ENCODE measurements at places on chromosomes 1 and 21.

- DNase-seq = no peak
These were observed 1512.0 kb upstream of the PRMT6 start for GRCh38 chr1:105544475-105544874.

DNA sequence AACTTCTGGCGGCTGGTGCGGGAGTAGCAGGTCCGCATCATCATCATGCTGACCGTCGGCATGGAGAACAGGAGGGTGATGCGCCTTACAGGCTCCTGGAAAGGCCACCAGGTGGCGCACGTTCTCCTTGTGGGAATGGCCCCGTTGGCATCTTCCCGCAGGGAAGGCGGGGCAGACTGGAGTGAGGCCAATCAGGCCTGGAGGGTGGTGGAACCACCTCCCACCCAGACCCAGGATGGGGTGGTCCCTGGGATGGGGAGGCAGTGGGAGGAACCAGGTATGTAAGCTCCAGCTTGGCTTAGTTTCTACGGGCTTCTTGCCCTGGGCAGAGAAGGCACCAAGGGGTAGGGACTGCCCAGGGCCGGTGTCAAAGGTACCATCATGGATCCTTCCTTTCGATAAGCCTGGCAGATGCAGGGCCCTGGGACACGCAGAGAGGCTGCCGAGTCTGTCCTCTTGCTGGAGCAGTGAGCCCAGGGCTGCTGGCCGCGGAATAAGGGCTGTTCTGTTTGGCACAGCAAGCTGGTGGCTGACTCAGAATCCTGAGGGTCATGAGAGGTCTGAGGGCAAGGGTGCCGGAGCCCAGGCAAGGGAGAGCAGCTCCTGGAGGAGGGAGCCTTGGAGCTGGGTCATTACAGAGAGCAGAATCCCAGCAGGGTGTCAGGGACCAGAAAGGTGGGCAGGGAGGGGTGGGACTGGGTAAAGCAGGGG lies 8.7 kb upstream of the LGR6 start:
- peak; percentile 86 for DNase-seq

- peak; percentile 70 for DNase-seq
These were observed 31.1 kb upstream of the SLC45A3 start for GRCh38 chr1:205711105-205712048.

GRCh38 chr21:27633631-27634030 lies 666.7 kb upstream of the ADAMTS5 start:
- no peak for DNase-seq

DNA sequence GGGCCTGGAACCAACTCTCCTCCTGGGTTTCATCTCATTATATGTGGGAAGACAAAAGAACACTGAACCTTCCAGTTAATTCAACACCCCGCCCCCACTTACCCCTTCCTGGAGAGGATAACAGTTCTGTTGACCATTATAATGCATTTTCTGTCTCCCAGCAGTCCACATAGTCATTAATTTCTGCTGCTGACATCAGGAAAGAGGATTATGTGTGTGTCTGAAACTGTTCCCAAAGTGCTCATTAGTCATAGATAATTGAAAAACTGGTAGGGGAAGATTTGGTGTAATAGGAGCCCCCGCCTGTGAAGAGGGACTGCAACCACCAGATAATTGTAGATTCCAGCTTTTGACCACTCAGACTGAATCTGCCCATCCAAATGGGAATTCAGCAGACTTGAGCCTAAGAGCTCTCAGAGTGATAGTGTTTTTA lies 208.7 kb downstream of the FGGY start:
- DNase-seq = no peak

GRCh38 chr1:195740862-195741261 lies 867.4 kb downstream of the KCNT2 start:
- no peak for DNase-seq
